ENCODE measurements at places on chromosomes 7 and 10.
A peak's percentile ranks its signal among the peaks of the same experiment; 100 is the strongest.

- no peak for DNase-seq
These were observed 42.4 kb upstream of the GPR22 start for GRCh38 chr7:107427462-107427861.

DNA sequence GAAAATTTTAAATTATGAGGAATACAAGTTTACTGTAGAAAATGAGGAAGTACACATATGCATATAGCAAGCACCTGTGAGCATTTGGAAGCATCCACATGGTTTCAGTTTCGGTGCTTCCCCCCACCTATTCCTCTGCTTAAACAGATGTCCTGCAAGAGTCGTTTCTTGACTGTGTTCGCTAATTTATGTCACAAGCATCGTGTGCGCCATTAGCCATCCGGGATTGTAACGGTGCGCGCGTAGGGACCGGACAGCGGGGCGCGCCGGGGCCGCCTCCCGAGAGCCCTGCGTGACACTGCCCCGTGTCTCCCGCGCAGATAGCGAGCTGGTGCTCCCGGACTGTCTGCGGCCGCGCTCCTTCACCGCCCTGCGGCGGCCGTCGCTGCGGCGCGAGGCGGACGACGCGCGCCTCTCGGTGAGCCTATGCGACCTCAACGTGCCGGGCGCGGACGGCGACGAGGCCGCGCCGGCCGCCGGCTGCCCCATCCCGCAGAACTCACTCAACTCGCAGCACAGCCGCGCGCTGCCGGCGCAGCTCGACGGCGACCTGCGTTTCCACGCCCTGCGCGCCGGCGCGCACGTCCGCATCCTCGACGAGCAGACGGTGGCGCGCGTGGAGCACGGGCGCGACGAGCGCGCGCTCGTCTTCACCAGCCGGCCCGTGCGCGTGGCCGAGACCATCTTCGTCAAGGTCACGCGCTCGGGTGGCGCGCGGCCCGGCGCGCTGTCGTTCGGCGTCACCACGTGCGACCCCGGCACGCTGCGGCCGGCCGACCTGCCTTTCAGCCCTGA lies 90.9 kb downstream of the NEURL1 start:
- peak; percentile 73 for DNase-seq

DNA sequence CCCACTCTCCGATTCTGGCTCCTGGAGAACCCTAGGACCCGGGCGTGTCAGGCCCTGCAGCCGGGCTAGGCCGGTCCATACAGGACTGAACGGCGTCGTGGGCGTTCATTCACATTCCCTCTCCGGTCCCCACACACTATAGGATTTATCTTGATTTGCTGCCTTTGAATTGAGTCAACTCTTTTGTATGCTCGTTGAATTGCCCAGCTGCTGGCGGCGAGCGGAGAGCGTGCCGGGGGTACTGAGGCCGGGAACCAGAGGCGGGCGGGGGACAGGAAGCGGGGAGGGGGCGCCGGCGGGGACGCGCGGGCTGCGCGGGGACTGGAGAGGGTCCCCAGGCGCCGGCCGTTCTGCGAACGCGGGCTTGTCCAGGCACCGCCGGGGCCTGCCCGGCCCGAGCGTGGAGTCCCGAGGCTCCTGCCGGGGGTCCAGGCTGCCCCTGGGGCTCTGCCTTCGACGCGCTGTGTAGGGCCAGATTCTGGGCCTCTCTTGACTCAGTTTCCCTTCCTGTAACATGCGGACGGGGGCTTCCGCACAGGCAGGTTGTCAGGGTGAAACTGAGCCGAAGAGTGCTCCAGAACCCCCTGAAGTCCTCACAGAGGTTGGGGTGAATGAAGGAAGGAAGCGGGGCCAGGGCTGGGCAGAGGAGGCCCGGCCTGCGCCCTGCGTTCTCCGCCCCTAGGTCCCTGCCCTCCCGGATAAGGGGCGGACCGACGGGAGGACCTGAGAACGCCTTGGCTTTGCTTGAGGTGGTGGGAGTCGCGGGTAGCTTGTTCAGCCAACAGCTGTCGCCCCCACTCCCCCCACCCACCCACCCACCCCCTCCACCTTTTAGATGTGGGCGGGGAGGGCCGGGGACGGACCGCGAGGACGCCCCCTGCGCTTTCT lies 769 bp upstream of the ELFN1 start:
- no peak for DNase-seq

GRCh38 chr10:103737735-103738367 lies 117.5 kb downstream of the SH3PXD2A start:
- no peak for DNase-seq

DNA sequence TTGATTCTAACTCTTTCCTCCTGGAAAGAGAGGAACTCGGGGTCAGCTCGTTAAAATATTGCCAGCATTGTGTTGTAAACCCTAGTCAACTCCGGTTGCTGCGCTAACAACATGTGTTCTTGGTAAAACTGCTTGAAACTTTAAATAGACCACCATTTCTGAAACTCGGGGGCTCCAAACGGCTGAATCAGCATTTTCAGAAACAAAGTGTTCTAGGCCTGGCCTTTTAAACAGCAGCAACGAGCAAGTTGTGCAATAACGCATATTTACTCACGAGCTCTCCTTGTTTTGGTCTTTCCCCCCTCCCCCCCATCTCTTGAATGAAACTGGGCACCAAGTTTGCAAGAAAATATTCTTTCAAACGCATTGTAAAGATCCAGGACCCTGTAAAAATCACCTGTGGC lies 9.2 kb upstream of the GRB10 start:
- no peak for DNase-seq

DNA sequence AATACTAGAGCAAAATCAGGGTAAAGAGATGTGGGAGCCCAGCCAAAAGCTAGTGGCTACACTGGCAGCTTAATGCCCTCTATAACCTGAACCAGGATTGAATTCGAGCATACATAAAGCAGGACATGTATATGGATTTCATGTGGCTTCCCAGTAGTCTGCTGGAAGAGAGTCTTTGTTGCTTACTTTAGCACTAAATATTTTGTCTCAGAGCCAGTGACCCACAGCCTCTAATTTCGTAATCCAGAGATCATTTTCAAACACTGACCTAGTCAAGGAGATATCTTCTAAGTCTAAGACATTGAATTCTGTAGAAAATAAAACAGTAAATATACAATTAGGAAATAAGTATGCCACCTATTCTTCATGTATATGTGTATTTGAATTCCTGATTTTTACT lies 64.2 kb upstream of the GNAI1 start:
- no peak for DNase-seq

- no peak for DNase-seq
These were observed 500.1 kb upstream of the KLF6 start for GRCh38 chr10:4285121-4285520.

DNA sequence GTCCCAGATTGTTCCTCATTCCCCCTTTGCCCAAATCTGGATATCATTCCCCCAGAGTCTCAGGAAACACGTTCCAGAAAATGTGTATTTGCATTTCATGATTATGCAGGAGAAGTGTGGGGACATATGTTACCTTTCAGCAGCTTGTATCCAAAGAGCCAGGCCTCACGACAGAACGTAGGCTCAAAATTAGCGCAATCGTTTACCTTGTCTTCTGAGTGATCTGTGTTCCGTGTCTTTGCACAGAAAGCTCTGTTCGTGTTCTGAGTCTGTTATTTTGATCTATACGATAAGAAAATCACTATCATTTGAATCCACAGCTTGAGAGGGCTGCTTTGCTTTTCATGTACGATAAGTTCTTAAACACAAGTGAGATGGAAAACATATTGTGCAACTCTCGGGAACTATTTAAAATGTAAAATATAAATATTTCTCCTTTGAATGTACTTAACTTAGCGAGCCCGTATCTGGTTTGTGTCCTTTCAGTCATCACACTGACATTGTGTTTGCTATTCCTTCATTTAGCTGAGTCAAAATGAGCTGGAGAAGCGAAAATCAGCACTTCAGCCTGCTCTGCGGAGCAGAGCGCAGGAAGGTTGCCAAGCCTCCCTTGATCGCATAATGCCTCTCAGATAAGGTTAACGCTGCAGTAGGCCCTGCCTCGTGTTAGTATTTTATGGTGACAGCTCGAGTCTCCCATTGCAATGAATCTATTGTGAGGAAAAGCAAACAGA lies 80.2 kb upstream of the CACNB2 start:
- DNase-seq = no peak

DNA sequence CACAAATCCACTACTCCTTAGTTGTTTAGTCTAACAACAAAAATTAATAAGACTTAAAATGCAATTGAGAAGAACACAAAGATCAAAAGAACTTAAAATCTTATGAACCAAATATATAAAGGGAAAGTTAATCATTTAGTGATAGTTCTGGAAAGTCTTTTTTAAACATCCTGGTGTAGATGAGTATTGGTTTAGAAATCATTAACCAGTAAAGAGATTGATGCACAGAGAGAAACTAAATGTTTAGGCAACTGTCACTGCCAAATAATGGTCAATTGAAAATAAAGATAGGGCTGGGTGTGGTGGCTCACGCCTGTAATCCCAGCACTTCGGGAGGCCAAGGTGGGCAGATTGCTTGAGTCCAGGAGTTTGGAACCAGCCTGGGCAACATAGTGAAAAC lies 44.9 kb downstream of the SP8 start:
- no peak for DNase-seq

- DNase-seq = no peak
These were observed 271.1 kb upstream of the SEMA3D start for GRCh38 chr7:85457911-85458310.

DNA sequence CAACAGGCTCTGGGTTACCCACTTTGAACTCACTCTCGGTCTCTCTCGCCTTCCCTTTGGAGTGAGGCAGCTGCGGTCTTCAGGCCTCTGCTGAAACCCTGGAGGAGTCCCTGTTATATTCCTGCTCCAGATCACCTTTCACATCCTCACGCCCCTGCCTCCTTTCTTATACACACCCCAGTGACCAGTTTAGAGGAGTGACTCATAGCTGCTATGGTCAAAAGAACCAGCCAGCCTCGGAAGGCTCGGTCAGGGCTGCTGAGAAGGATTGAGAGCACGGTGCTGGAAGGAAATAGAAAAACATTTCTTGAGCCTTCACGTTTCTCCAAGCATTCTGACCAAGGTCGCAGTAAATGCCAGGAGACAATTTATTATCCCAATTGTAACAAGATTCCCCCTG lies 28.3 kb upstream of the SVOPL start:
- no peak for DNase-seq

DNA sequence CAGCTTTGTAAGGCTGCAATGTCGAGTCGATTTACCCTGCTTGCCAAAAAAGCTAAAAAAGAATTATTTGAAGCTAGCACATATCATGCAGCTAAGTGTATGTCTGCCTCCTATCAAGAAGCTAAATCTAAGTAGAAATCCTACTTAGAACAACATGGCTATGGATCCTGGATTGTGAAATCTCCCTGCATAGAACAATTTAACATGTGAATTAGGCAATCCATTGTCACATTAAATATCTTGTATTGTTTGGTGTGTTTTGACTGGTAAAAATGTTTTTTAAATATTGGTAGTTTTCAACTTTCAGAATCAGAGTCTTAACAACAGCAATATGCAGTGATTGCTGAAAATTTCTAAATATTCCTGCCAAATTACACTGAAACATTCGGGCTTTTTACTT lies 73.3 kb downstream of the SKIDA1 start:
- DNase-seq = no peak

DNA sequence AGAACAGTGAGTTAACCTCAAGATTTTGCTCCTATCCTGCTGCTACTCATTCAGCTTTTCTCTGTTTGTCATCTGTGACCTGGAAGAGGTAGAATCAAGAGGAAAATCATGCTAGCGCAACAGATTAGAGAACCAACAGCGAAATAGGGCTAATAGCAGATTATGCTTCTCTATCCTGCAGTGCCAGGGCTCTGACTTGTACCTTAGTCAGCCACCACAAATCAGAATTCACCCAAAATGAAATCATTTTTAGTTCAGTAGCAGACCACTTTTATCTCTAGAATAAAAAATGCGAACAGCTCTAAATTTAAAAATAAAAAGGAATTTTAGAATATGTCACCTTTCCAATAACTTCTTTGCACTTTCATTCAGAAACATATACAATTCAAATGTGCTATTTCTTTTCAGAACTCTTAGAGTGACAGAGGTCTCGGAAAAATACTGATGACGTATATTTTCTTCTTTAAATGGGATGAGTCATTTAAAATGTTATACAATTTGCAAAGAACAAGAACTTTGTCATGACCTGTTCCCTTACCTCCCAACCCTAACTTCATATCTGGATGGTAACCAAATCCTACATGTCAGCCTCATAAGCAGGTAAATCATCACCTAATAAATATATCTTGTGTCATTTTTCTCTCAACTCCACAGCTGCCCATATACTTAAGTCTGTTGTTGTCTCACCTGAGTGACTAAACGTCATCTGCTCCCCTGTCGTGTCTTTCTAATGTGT lies 896.4 kb downstream of the PCDH15 start:
- DNase-seq = no peak

DNA sequence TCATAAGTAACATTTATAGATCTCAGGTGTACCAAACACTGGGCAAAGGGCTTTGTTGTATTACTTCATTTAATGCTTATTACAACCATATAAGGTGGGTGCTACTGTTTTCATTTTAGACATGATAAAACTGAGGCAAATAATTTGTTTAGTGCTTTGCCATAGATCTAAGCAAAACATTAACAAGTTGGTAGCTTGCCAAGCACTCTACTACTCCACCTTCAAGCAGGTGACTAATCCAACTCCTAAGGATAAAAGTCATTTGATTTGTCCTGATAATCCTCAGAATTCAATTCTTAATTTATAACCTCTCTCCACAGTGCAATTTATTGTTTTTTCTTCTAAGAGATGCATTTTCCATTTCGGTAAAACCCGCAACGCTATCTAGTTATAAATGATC lies 646.4 kb downstream of the GRM8 start:
- DNase-seq = no peak

GRCh38 chr7:120700796-120701195 lies 157.1 kb downstream of the TSPAN12 start:
- DNase-seq = no peak

GRCh38 chr7:146115851-146116520 lies 615 bp upstream of the CNTNAP2 start:
- DNase-seq = no peak

- DNase-seq = no peak
These were observed 264.6 kb upstream of the BMPER start for GRCh38 chr7:33640741-33641140.

GRCh38 chr10:58576751-58577436 lies 64.2 kb downstream of the BICC1 start:
- DNase-seq = no peak

- DNase-seq = peak; percentile 81
These were observed 98.6 kb downstream of the GRK5 start for GRCh38 chr10:119305860-119306513.

DNA sequence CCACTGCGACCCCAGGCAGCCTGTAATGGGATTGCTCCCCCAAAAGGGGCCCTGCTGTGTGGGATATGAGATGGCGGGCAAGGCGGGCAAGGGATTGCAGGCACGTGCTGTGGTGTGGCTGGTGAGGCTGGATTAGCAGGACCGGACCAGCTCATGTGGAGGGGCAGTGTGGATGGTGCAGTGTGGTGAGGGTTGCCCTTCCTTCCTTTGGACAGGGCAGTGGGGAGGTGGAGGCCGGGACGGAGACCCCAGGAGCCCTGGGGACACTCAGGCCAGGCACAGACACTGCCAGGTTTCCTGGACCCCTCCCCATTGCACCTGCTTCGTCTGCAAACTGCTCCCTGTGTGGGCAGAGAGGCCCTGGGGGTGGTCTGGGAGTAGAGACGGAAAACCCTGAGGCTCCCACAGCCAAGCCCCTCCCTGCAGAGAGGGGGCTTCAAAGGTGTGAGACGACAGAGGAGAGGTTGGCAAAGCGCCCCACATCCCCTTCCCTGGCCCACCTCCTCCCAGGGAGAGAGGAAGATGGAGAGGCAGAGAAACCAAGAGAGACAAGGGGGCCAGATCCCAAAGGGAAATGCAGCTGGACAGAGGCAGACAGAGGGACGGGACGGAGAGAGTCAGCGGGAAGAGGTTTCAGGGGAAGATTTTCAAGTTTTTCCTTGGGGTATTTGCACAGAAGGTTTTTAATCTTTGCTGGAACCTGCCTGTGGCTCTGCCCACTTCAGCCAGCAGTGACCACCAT lies 89.2 kb downstream of the MICALL2 start:
- DNase-seq = no peak

All from stimulated activated CD8-positive, alpha-beta memory T cell treated with anti-CD3 and anti-CD28 coated beads, Interleukin-7, amount 100 ng/mL, for 4 hours (primary cell).